ENCODE measurements at places on chromosomes 3 and 15. TPM values are rescaled to one million over a fixed set of nuclear protein-coding genes. Genes with fewer than 3 reads are reported as not detected.

CTXN2 gene
- polyA plus RNA-seq: 1.1 TPM

CEMIP gene
- polyA plus RNA-seq: 11.6 TPM

GOLGA8Q gene
- 0.87 TPM for polyA plus RNA-seq

SPTSSB gene
- polyA plus RNA-seq: 10.6 TPM

TRIM42 gene
- polyA plus RNA-seq: not detected

ZNF80 gene
- polyA plus RNA-seq: not detected

EXD1 gene
- 0.26 TPM for polyA plus RNA-seq

FETUB gene
- not detected for polyA plus RNA-seq

SPSB4 gene
- 20.5 TPM for polyA plus RNA-seq

FSD2 gene
- polyA plus RNA-seq: 0.63 TPM

ISLR gene
- 59.5 TPM for polyA plus RNA-seq

XYLB gene
- polyA plus RNA-seq: 4.0 TPM

TXNRD3 gene
- polyA plus RNA-seq: 7.4 TPM

PROK2 gene
- 0.33 TPM for polyA plus RNA-seq

GOLGA8G gene
- polyA plus RNA-seq: not detected

BCHE gene
- polyA plus RNA-seq: 58.8 TPM

SLC28A1 gene
- 0.13 TPM for polyA plus RNA-seq

ZNF774 gene
- 8.3 TPM for polyA plus RNA-seq

FEZF2 gene
- not detected for polyA plus RNA-seq

LNP1 gene
- polyA plus RNA-seq: 13.0 TPM

DLL4 gene
- polyA plus RNA-seq: 5.6 TPM

MAGI1 gene
- 68.9 TPM for polyA plus RNA-seq

IQCF5 gene
- not detected for polyA plus RNA-seq

GPR149 gene
- 2.2 TPM for polyA plus RNA-seq

ITIH1 gene
- polyA plus RNA-seq: not detected

All from spinal cord (tissue), 10 donors.